Hematopoietic multipotent progenitor cell treated with erythropoietin and hydrocortisone succinate and interleukin-3 and kit ligand, for 6 days (in vitro differentiated cells): ENCODE measurements at places on chromosomes 12 and 14.

DNA sequence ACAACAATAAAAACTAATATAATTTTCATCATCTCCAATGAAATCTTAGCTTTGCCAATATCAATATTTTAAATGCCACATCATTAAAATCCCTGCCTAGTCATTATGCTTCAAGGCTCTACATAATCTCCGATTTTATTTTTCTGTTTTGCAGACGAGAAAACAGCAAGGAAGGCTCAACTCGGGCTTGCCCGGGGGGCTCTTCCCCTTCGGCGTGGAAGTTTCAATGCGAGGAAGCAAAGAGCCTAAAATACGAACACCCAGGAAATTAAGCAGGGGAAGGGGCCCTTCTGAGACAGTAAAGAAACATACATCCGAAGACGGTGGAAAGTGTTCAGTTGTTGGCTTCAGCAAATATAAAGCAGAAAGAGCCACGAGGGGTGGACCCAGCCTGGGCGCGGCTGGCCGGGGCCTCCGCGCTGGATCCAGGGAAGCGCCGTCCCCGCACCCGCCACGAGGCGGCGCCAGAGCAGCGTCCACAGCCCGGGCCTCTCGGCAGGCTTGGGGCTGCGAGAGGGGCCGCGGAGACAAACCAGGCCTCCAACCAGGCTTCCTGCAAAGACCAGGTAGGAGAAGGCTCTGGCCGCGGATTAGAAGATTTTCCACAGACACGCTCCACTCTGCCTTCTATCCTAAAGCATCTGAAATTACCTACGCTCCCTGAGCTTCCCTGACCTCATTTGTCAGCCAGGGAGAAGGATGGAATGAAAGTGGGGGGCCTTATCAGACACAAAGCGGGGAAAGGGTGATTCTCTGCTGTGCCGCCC lies 77.2 kb downstream of the SERPINA3 start:
- peak; percentile 63 for DNase-seq

GRCh38 chr14:85263916-85264675 lies 265.8 kb upstream of the FLRT2 start:
- DNase-seq = no peak

GRCh38 chr14:105152794-105153241 lies 15.8 kb downstream of the JAG2 start:
- no peak for DNase-seq

DNA sequence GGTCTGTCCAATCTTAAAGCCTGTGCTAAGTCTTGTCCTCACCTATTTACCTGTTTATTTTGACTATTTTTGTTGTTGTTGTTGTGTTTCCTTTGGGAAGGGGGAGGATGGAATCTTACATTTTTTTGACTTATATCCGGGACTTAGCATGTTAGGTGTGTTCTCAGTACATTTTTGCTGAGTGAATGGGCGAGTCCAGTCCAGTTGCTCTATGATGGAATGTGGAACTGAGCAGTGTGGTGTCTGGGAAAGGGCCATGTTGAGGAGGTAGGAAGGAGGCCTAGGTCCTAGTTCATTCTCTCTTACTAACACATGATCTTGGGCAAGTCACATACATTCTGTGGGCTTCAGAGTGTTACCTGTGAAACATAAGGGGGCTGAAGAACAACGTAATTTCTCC lies 80.9 kb upstream of the SLC38A2 start:
- no peak for DNase-seq

DNA sequence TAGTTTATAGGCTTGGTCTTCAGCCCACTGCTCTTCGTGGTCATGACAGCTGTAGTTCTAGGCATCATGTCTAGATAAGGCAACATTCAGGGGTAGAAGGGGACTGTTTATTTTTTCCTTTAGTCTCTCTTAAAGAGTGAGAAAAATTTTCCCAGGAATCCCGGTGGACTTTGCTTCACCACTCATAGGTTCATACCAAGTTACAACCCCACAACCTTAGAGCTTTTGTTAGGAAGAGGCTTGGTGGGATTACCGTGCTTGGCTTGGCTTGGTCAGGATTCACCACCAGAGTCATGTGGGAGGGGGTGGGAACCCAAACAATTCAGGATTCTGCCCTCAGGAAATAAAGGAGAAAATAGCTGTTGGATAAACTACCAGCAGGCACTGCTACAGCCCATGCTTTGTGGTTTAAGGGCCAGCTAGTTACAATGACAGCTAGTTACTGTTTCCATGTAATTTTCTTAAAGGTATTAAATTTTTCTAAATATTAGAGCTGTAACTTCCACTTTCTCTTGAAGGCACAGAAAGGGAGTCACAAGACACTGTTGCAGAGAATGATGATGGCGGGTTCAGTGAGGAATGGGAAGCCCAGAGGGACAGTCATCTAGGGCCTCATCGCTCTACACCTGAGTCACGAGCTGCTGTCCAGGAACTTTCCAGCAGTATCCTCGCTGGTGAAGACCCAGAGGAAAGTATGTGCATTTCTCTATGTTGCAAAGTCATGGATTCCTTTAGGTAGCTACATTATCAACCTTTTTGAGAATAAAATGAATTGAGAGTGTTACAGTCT lies 25.9 kb upstream of the PAPLN start:
- DNase-seq = no peak

- DNase-seq = no peak
Measured at GRCh38 chr12:119594772-119595445, 1.3 kb downstream of the TMEM233 start.

GRCh38 chr12:67772267-67773169 lies 124.0 kb downstream of the DYRK2 start:
- no peak for DNase-seq

DNA sequence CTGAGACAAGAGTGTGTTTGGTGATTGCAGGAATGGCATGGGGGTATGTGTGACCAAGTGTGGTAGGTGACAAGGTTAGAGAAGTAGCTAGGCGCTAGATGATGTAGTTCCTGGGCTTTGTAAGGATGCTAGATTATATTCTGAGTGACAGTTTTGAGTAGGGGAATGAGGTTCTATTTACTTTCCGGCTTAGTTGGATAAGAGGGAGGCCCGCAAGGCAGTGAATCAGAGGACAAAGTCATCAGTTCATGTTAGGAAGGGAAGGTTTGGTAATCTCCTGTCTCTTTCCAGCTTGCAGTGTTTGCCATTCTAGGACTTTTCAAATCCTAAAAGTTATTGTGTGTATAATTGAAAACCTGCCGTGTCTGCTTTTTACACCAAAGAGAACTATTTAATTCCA lies 45.0 kb downstream of the CFAP54 start:
- no peak for DNase-seq

DNA sequence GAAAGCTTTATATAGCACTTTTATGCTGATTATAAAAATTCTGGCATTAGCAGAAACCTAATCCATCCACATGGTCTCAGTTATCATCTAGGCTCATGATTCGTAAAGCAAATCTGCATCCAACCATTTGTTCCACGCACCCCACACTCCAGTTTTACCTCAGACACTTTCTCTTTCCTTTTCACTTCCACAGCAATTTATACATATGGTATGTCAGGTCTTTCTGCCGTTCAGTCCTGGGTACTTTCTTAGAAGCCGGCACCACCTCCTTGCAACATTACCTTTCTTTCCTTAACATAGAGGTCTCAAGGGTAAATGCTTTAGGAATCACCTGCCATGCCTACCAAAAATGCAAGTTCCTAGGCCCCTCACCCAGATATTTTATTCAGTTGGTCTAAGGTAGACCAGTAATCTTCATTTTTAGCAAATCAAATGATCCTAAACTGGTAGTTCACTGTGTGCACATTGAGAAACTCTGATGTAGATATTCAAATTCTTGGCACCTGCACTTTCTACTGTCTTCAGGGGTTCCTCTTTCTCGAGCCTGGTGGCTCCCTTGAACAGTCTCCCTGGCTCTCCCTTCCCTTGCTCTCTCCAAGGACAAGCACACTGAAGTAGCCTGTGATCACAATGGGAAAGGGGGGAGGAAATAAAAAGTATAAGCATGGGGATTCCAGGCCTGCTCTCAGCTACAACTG lies 2.8 kb upstream of the KRAS start:
- DNase-seq = no peak

DNA sequence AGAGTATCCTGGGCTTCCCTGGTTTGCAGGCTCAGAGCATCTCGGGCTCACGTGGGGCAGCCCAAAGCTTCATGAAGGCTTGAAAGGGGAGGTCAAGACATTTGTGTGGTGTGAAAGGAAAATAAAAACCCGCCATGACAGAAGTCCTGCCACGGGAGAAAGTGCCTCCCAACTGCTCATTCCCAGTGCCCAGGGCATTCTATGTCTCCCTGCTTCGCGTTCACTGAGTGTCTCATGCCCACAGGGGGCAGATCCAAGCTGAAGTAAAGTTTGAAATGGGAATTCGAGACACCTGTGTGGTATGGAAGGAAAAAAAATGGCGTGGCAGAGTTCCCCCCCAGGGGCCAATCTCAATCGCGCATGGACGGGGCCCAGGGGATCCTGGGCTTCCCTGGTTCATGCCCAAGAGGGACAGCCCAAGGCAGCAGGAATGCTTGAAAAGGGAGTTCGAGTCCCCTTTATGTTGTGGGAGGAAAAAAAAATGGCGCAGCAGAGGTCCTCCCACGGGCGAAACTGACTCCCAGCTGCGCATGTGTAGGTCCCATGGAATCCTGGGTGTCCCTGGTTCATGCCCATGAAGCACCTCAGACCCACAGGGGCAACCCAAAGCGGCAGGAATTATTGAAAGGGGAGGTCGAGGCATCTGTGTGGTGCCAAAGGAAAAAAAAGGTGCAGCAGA lies 576.7 kb downstream of the ALG10 start:
- no peak for DNase-seq

DNA sequence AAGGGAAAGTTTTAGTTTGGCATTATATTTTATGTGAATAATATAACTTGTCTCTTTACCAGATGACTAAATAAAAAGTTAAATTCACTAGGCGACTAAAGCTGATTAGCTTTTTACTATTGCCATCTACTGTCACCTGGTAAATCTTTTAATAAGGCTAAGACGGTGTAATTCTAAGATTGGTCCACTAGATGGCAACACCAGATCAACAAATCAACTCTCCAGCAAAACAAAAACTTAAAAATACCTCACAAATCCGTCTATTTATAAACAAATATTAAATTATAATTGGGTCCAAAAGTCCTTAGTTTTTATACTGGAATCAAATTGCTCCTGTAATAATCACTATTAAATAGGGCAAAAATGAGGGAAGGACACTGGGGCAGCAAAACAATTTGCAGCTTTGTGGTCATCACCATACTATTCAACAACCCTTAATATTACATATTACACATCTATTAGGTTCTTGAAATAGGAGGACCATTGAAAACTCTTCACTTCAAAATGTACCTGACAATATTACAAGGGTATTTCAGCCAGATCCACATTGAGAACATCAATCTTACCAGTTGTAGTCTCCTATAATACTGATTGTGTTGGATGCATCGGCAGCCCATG lies 47.9 kb downstream of the GALC start:
- DNase-seq = peak; percentile 78

- no peak for DNase-seq
Measured at GRCh38 chr12:65728455-65728847, 95.8 kb upstream of the HMGA2 start.

DNA sequence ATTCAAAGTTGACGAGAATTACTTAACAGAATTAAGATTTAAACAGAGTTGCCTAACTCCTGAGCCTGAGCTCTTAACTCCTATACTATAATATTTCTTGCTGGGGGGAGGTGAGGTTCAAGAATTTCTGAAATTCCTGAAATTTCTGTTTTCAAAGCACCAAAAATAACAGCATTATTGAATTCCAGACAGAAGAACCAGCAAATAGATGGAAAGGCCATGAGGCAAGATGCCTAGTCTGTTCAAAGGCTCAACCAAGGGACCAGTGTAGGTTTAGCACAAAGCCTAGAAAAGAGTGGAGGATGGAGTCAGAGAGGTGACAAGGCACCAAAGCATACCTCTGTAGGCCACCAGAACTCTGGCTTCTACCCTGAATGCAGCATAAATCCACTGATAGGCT lies 76.4 kb downstream of the PPP1R12A start:
- no peak for DNase-seq

GRCh38 chr12:95877622-95878021 lies 18.9 kb downstream of the SNRPF start:
- DNase-seq = no peak

DNA sequence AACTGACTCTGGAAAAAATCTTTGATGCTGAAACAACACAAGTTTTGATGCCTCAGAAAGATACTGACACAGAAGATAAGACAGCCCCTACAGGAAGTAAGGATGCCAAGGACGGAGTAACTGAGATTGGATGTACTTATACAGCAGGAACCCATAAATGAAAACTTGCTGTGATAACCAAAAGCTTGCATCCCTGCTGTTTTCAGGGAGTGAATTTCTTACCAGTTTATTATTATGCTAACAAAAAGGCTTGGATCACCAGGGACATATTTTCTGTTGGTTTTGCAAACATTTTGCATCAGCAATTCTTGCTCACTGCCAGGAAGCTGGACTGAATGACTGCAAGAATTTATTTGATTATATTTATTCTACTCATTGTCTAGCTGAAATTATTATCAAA lies 197.7 kb downstream of the NAV3 start:
- no peak for DNase-seq

DNA sequence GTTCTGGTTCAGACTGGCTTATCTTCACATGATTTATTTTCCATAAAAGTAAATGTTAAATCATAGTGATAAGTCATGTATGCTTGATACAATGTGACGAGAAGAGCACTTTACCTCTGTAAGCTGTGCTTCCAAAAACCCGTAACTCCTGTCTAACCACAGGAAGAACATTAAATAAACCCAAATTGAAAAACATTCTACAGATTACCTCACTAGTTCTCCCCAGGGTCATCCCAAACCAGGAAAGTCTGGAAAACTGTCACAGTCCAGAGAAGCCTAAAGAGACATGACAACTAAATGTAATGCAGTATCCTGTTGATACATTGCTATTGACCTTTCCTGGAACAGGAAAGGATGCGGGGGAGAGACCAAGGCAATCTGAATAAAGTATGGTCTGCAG lies 32.5 kb upstream of the DUSP6 start:
- DNase-seq = no peak

GRCh38 chr14:54766276-54767138 lies 136.1 kb downstream of the GCH1 start:
- no peak for DNase-seq

- no peak for DNase-seq
Measured at GRCh38 chr14:25069879-25070278, 19.9 kb upstream of the STXBP6 start.

DNA sequence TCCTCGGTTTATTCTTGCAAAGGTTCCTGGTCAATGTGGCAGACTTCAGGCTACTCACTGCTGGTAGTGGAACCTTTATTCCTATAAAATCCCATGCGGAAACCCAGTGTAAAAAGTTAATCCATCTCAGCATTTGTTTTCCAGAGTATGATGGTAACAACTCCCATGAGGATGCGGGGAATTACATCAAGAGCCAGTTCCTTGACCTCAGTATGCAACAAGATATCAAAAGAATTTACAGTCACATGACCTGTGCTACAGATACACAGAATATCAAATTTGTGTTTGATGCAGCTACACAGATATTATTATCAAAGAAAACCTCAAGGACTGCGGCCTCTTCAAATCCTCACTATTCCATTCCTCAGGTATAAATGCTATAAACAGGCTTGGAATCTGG lies 19.3 kb downstream of the CPM start:
- DNase-seq = no peak
